Esophagus muscularis mucosa (tissue), 4 donors: ENCODE measurements at places on chromosomes 5 and 9. TPM values are rescaled to one million over a fixed set of nuclear protein-coding genes. Genes with fewer than 3 reads are reported as not detected.

DNA sequence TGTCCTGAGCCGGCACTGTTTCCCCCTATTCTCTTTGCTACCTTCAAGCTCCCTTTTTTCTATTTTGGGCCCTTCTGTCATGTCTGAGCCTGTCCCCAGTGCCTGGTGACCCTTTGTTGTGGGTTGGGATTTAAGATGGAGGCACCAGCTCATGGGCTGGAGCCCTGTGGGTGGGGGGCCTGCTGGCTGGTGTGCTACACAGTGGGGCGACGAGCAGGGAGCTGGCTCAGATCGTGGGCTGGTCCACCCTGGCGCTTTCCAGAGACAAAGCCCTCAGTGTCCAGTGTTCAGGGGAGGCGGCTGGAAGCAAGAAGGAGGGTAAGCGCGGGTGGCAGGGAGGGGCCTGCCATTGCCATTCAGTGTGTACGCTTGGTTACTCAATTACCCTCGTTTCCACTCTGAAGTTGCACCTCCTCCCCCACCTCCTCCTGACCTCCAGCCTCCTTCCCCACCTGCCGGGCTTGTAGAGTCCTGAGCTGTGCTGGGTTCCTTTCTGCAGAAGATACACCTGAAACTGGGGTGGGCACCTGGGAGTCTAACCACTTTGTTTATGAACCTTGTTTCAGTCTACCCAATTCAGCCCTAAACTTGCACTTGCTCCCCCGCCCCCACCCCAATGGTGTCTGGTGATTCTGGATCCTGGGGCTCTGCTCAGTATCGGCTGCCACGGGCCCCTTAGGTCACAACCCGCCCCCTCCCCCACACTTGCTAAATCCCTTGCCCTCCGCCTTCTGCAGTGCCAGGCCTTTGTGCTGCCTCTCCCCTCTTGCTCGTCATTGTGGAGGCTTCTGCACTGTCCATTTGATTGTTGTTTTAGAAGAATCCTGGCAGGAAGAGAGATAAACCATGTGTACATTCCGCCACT, 49.9 kb downstream of the MVB12B start:
- no peaks in the 10 kb centered on the region for H3K27me3 ChIP-seq
- peaks cover 38% of the 10 kb centered on the region for H3K4me1 ChIP-seq
- no peak overlapping the region for H3K27ac ChIP-seq
- H3K36me3 ChIP-seq: no peaks in the 10 kb centered on the region

- DNase-seq: no peak
- no peaks in the 10 kb centered on the region for H3K27me3 ChIP-seq
- no peak overlapping the region for H3K4me3 ChIP-seq
- H3K4me1 ChIP-seq: no peaks in the 10 kb centered on the region
- no peak overlapping the region for H3K27ac ChIP-seq
Measured at GRCh38 chr9:108639696-108640095, 216.1 kb downstream of the ACTL7B start.

DNA sequence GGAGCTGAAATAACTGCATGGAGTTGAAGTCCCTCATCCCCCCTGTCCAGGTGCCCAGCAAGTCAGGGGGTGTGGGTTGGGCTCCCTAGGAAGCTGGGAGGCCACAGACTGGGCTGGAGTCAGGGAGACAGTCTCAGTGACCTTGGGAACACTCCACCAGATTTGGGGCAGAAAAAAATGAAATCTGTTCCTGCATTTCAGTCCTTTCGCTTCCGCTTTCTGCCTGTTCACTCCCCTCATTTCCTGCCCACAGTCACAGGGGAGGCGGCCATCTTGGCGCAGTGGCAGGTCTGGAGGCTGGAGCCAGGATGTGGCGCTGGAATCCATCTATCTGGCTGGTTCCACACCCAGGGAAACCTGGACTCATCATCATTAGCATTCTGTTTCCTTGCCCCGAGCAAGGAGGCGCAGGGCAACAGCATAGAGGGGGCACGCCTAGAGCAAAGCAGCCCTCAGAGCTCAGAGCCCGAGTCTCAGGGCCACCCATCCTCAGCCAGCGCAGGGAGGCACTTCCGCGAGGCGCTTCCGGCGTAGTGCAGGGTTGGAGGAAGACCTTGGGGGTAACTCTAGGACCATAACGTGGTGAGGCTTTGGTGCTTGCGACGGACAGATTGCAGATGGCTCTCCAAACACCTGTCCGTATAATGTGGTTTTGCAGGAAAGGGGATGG, 86.2 kb upstream of the HSPA9 start:
- no peak for DNase-seq
- H3K27ac ChIP-seq: no peak overlapping the region
- no peak overlapping the region for H3K4me3 ChIP-seq
- peaks cover 3% of the 10 kb centered on the region for H3K4me1 ChIP-seq
- H3K36me3 ChIP-seq: no peaks in the 10 kb centered on the region
- no peaks in the 10 kb centered on the region for H3K27me3 ChIP-seq

DNA sequence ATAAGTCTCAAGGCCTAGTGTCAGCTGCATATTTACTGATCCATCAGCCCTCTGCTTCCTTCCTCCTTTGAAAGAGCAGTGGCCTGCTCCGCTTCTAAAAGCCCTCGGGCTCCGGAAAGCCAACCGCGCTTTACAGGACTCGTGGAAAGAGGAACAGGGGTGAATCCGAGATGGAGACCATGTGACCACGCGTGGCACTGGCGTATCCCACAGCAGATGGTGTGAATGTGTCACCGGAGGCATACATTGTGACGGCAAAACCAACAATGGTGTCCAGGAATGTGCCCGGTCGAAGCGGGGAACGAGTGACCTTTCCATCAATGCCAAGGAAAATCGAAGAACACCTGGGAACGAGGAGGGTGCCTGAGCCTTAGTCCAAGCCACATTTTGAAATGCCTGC, 484.6 kb downstream of the SPATA31A7 start:
- H3K27ac ChIP-seq: no peak overlapping the region
- no peaks in the 10 kb centered on the region for H3K36me3 ChIP-seq
- no peaks in the 10 kb centered on the region for H3K4me1 ChIP-seq
- peak; percentile 74 for DNase-seq
- no peak overlapping the region for H3K4me3 ChIP-seq

- no peak overlapping the region for H3K4me3 ChIP-seq
- no peaks in the 10 kb centered on the region for H3K4me1 ChIP-seq
- no peak overlapping the region for H3K27ac ChIP-seq
- H3K36me3 ChIP-seq: no peaks in the 10 kb centered on the region
- H3K27me3 ChIP-seq: no peaks in the 10 kb centered on the region
- no peak for DNase-seq
Measured at GRCh38 chr5:62707131-62707530, 128.5 kb downstream of the LRRC70 start.

DNA sequence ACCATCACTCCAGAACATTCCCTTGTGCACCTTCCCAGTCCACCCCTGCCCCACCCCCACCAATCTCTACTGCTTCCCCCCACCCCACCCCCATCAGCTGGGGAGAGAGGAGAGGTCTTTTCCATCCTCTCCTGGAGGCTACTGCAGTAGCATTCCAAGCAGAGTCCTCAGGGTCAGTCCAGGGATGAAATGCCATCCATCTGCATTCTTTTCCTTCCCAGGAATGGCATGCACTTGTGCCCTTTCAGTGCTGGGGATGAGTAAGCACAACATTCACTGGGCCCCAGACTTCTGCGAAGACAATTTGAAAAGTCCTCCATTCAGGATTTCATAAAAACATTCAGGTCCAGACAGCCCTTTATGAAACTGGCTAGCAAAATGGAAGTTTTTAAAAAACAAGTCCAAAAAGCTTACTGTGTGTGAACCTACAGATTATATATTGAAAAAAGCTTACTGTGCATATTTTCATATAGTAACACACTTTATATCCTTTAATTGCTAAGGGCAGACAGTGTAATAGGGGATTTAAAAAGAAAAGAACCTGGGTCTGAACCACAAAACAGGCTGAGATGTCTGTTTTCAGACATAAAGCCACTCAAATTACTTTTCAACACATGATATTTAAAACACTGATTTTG, 50.0 kb upstream of the GOLPH3 start:
- peaks cover 4% of the 10 kb centered on the region for H3K36me3 ChIP-seq
- no peak overlapping the region for H3K4me3 ChIP-seq
- peak overlapping the region; percentile 88 for H3K27ac ChIP-seq
- no peak for DNase-seq
- H3K27me3 ChIP-seq: no peaks in the 10 kb centered on the region
- H3K4me1 ChIP-seq: peaks cover 70% of the 10 kb centered on the region

- H3K4me1 ChIP-seq: no peaks in the 10 kb centered on the region
- H3K4me3 ChIP-seq: no peak overlapping the region
Measured at GRCh38 chr5:72067682-72068470, 39.4 kb upstream of the MAP1B start.

DNA sequence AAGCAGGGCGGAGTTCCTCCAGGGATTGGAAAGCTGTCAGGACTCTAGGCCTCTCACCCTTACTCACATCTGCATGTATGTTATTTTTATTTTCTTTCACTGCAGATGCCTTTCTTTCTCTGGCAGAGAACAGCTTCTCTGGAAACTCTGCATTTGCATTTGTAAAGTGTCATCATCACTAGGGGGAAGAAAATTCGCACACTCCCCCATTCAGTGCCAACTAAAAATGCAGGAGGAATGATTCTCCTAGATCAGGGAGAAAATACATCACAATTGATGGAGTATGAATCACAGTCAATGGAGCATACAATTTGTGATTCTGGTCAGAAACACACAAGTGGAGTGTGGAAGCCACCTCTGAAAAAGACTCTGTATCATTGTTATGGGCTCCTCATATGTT, 351.4 kb upstream of the FTMT start:
- no peaks in the 10 kb centered on the region for H3K27me3 ChIP-seq
- H3K36me3 ChIP-seq: no peaks in the 10 kb centered on the region
- H3K27ac ChIP-seq: no peak overlapping the region
- H3K4me3 ChIP-seq: no peak overlapping the region
- no peak for DNase-seq
- no peaks in the 10 kb centered on the region for H3K4me1 ChIP-seq

- peak; percentile 47 for DNase-seq
- peaks cover 22% of the 10 kb centered on the region for H3K4me1 ChIP-seq
- H3K36me3 ChIP-seq: peaks cover 75% of the 10 kb centered on the region
- no peak overlapping the region for H3K4me3 ChIP-seq
- peak overlapping the region; percentile 20 for H3K27ac ChIP-seq
Measured at GRCh38 chr9:97907046-97907445, 15.3 kb downstream of the TRMO start.

GRCh38 chr5:158727136-158727535, 372.6 kb downstream of the EBF1 start:
- H3K36me3 ChIP-seq: peaks cover 10% of the 10 kb centered on the region
- no peaks in the 10 kb centered on the region for H3K27me3 ChIP-seq
- no peak overlapping the region for H3K4me3 ChIP-seq
- no peak overlapping the region for H3K27ac ChIP-seq
- H3K4me1 ChIP-seq: peaks cover 18% of the 10 kb centered on the region
- no peak for DNase-seq

DNA sequence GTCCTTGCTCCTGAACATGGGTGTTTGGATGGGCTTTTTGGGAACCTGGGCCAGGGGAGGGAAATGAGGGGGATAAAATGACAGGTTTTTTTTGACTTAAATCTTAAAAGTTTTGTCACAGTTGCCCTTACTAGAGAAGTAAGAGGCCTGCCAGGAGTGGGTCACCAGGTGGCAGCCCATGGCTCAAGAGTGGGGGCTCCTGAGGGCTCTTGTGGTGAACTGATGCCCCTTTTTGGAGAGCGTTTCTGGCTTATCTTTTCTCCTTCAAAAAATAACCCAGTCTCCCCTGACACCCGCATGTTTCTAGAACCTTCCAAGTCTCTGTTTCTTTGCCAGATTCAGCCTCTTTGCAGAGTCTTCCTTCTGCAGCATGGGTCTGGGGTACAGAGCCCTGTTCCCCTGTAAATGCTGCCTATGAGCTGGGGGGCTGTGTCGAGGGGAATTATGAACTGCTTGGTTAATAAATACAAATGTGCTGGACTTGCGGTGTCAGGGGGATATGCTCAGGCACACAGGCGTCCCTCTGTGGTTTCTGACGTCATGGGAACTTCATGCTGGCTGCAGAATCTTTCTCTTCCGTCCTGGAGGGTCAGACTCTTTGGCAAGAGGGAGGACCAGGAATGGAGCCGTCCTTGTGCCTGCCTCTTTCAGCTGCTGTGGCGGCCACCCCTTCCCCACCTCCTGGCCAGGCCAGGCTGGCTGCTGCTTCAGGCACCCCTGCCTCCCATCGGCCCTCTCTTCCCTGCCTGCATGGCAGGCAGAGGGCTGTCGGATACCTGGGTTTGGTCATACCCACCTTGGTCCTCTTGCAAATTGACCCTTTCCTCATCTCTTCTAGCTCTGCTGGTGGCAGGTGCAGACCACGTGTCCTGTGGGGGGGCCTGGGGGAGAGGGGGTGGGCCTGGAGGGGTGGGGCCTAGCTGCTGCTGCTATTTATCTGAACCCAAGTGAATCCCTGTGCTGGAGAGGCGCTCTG, 30.1 kb downstream of the PTPA start:
- H3K27ac ChIP-seq: peak overlapping the region; percentile 98
- peaks cover 30% of the 10 kb centered on the region for H3K36me3 ChIP-seq
- H3K4me1 ChIP-seq: peaks cover 93% of the 10 kb centered on the region
- H3K4me3 ChIP-seq: peak overlapping the region; percentile 47

DNA sequence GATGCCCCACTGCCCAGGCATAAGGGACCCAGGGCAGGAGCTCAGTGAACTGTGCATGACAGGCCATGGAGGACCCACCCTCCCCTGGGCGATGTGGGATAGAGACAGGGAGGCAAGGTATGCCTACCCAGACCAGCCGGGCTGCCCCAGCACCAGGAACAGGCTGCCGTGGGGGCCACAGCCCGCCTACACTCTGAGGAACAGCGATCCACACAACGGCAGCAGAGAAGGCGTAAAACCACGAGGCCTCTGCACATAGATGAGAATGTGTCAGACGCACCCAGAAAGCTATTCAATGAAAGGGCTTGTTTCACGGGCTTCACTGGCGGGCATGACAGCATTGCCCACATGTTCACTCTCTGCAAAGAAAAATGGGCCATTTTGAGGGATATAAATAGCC, 49.5 kb downstream of the SEMA4D start:
- no peaks in the 10 kb centered on the region for H3K36me3 ChIP-seq
- H3K4me3 ChIP-seq: no peak overlapping the region
- DNase-seq: no peak
- no peaks in the 10 kb centered on the region for H3K27me3 ChIP-seq
- peaks cover 4% of the 10 kb centered on the region for H3K4me1 ChIP-seq

DNA sequence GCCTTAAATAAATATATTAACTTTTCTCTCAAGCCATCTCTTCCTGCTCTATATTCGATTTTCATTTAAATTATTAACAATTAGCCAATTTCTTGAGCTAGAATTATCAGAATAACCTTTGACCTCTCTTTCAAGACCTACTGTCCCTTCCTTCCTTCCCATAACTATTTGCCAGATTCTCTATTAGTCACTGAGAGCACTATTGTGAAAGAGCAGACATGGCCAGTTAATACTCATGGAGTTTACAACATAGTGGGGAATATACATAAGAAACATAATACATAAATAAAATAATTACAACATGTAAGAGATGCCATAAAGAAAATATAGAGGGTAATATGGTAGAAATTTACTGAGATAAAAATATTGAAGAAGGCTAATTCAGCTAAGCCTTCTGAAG, 72.1 kb upstream of the CHD1 start:
- no peak overlapping the region for H3K4me3 ChIP-seq
- DNase-seq: no peak
- H3K4me1 ChIP-seq: no peaks in the 10 kb centered on the region
- H3K36me3 ChIP-seq: no peaks in the 10 kb centered on the region
- no peaks in the 10 kb centered on the region for H3K27me3 ChIP-seq
- H3K27ac ChIP-seq: no peak overlapping the region

Gene FLT4
- 15.6 TPM for total RNA-seq

Gene TMEM215
- 0.06 TPM for total RNA-seq

Gene POU5F2
- total RNA-seq: 1.3 TPM

Gene CER1
- total RNA-seq: not detected

Gene CCDC152
- 0.42 TPM for total RNA-seq
